ENCODE measurements at places on chromosomes 2 and 18.

DNA sequence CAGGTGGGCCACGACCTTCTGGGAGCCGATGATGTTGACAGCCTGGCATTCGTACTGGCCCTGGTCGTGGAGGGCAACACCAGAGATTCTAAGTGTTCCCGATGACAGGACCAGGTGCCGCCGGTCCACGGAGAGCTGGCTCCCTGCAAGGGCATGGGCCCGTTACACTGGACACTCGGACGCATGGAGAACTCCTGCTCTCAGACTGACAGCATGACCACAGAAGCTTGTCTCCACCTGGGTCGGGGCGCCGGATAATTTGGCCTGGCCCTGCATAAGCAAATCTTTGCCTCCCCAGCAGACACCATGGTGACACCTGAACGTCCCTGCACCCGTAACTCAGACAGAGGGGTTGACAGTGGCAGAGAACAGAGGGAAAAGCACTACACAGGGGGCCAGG is 80.7 kb downstream of the PXDN start:
- DNase-seq = no peak

- DNase-seq = no peak
Measured at GRCh38 chr2:215883799-215884198, 129.6 kb downstream of the MREG start.

DNA sequence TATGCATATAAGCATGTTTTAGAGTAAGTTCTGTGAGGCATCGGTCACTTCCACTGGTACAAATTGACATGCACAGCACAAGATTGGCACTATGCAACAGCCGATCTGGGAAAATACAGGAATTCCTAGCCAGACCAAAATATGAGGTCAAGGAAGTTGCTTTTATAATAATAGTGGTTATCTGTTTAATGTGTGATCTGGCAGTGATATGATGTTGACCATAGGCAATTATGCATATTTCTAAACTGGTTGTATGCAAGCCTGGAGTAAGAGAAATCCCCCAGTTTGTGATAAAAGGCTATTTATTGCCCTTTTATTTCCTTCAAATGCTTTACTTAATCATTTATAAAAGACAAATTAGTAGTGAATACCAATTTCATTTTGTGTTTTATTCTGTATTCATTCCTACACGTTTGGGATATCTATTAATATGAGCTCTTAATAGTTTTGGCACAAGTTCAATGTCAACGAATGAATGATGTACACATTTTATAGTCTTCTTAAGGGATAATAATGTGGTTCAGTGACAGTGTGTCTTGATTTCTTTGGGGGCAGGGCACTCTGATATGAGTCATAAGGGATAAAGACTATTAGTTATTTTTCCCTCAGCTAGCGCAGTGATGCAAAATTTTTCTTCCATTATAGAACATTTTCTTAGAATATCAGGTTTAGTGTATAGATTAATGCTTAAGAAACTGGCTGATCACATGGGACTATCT is 34.7 kb upstream of the ZEB2 start:
- no peak for DNase-seq

DNA sequence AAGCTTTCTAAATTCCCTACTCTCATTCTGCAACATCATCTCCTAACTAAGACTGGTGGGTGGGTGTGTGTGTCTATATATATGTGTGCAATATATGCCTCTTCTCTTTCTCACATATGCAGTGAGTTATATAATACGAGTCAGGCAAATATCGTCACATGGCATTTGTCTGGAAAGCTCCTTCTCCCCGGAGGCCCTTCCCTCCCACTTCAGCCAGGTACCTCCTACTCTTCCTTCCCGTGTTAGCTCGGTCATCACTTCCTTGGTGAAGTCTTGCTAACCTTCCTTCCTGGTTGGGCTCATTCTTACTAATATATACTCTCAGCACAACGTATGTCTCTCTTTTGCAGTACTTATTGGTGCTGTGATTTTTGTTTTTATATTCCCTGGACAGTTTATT is 66.4 kb upstream of the NCK2 start:
- DNase-seq = no peak

GRCh38 chr18:78505851-78506461 is 473.7 kb upstream of the SALL3 start:
- no peak for DNase-seq

Data from SW 1271 (cell line).